EL (cell line): ENCODE measurements at places on chromosomes 3 and 15.
A peak's percentile ranks its signal among the peaks of the same experiment; 100 is the strongest.

DNA sequence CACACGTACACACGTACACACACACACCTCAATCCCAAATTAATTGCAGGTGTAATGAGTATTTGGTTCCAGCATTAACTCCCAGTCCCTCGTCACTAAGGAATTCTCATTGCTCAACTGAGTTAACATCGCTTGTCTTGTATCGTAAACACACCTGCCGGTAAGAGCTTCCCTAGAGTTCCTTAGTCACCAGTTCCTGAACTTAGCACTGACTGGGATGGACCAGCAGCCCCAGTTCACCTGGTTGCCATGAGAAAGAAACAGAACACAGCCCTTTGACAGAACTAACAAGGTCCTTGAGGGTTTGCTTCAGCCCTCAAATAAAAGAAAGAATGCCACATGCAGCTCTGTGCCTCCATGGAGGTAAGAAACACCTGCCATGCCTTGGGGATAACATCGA is 66.3 kb upstream of the SLCO3A1 start:
- DNase-seq: no peak

GRCh38 chr15:69288011-69288410 is 10.7 kb upstream of the PAQR5 start:
- no peak for DNase-seq

DNA sequence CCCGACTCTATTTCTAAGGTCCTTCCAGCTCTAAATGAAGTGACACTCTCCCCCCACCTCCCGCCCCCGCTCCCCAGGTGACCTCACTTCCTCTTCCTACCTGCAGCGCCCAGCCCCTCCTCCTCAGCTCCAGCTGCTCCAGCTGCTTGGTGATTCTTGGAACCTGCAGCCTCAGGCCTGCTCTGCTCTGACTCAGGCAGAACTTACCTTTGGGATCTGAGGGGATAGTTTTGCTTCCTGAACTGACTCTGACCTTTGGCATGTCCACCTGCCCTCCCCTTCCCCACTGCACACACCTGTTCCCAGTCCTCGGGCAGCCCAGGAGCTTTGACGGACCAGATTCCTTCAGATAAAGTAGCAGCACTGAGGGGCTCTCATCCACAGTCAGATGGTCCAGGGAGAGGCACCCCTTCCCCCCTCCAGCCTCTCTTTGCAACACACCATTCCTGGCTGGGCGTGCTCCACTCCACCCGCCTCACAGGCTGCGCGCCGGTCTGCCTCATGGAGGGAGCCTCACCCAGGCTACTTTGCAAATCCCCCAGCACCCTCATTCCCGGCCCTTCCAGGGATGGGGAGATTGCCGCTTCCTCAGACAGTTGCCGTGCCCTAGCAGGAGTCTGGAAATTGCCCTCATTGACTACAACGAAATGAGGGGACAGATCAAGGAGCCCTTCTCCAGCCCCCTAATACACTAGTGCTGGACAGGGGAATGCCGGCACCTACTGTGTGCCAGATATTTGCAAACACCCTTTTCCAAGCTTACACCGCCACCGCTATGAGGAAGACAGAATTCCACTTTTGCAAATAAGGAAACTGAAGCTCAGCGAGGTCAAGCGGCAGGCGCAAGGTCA is 692 bp upstream of the C15orf39 start:
- DNase-seq: peak; percentile 28

GRCh38 chr3:76346690-76347089 is 561.3 kb upstream of the ZNF717 start:
- DNase-seq: no peak

DNA sequence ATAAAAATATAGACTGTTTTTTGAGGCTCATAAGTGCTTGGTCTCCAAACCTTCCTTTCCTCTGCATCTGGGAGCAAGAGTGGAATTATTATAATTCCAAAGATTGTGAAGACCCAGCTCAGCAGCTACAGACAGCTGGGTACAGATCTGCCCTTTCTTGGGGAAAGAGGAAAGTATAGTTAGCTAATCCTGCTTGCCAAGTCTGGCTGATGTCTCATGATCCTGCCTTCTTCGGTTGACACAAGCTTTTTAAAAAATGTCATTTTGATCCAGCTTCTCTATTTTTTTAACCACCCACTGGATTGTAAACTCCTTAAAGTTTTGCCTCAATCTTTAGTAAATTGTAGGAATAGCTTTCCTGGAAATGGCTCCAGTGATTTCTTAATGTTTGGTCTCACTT is 181.1 kb downstream of the LRTM1 start:
- no peak for DNase-seq

- no peak for DNase-seq
Measured at GRCh38 chr3:152389316-152389934, 120.7 kb downstream of the MBNL1 start.

- DNase-seq: no peak
Measured at GRCh38 chr3:73623346-73623745, 1.4 kb downstream of the PDZRN3 start.

GRCh38 chr3:23094890-23095462 is 108.2 kb upstream of the UBE2E2 start:
- peak; percentile 45 for DNase-seq

DNA sequence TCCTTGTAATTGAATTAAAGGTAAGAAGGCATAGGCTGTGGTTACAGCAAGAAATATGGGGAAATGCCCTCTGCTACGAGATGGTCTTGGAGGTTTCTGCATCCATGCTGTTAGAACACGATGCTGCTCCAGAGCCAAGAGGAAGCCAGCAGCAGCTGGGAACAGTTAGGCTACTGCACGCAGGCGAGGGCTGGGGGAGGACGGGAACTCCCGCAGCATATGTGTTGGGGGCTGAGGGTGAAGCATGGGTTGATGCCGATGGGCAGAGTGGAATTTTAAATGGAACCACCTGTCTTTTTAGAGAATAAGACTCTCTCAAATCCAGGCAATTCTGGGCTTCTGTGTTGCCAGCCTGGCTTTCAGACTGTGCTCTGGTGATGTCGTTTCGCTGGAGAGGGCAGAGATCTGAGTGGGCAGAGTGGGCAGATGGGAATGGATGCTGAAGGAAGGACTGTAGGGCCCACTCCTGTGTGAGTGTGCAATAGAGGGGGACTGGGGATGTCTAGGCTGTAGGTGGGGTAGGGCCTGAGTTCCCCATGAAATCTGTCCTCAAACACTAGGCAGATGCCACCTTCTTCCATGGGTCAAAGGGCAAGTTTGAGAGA is 417.0 kb upstream of the TPM1 start:
- DNase-seq: peak; percentile 36

GRCh38 chr3:46129588-46130272 is 78.4 kb downstream of the CCR1 start:
- no peak for DNase-seq

DNA sequence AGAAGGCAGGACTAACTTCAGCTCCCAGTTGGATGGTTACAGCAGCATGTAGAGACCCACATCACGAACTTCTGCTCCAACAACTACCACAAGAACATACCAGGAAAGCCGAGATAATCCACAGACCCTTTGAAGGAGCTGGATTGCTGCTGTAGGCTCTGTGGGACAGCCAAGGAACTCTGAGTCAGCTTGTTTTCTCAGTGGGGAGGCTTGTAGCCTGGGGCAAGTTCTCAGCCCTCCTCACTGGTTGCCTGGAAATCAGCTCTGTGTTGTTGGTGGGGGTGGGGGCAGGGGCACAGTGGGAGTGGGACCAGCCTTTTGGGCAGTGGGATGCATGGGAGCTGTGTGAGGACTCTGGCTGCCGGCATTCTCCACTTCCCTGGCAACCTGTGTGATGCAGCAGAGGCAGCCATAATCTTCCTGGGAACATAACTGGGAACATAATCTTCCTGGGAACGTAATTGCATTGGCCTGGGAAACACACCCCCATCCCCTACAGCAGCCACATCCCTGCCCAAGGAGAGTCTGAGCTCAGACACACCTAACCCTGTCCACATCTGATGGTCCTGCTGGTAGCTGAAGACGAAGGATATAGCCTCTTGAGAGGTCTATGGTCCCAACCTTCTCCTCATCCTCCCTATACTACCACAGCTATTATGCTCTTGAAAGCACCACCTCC is 153.1 kb downstream of the PEAK1 start:
- peak; percentile 91 for DNase-seq

- DNase-seq: peak; percentile 74
Measured at GRCh38 chr3:13507570-13508339, 27.6 kb downstream of the HDAC11 start.

DNA sequence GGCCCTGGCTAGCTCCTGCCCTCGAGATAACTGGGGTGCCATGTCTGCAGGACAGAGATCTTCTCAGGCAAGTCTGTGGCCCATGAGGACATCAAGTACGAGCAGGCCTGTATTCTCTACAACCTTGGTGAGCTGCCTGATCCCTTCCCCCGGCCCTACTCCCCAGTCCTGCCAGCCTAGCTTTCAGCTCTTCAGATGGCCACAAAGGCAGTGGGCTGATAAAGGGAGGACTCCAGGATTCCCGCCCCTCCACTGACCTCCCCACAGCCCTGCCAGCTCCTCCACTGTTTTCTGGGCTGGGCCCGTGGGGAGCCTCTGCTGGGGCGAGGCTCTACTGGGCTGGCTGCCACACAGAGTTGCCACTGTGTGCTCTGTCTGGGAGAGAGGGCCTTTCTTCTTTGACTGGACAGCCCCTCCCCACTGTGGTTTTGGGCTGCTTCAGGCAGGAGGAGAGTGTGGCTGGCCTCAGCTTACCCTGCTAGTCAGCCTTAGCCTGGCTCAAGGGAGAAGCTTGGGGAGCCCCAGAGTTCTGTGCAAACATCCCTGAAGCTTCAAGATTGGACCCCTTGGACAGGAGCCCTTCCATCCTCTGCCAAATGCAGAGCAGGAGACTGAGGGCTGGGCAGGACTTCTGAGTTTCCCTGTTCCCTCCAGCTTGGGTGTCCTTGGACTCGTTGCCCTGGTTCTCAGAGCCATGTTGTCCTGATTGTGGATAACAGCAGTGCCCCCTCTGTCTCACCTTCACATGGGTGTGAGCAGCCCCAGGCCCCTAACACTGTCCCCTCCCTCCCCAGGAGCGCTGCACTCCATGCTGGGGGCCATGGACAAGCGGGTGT is 24.4 kb downstream of the PTPN23 start:
- no peak for DNase-seq

DNA sequence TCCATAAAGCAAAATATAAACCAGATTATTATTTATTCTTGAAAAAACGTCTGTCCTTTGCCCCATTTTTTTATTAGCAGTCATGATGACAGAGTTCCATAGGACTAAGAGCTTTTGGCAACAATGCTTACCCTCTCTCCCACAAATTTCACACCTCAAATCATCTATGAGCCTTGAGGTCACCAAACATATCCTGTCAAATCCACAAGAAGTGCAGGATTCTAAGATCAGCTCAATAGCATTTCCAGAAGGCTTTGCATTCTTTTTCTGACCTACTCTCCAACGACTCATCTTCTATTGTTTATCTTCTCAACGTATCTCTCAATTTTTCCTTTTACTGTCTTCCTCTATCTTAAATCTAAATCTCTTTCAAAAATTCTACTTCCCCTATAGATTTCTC is 619.1 kb upstream of the BCHE start:
- DNase-seq: no peak

- DNase-seq: no peak
Measured at GRCh38 chr3:31710123-31710803, 177.5 kb downstream of the STT3B start.

DNA sequence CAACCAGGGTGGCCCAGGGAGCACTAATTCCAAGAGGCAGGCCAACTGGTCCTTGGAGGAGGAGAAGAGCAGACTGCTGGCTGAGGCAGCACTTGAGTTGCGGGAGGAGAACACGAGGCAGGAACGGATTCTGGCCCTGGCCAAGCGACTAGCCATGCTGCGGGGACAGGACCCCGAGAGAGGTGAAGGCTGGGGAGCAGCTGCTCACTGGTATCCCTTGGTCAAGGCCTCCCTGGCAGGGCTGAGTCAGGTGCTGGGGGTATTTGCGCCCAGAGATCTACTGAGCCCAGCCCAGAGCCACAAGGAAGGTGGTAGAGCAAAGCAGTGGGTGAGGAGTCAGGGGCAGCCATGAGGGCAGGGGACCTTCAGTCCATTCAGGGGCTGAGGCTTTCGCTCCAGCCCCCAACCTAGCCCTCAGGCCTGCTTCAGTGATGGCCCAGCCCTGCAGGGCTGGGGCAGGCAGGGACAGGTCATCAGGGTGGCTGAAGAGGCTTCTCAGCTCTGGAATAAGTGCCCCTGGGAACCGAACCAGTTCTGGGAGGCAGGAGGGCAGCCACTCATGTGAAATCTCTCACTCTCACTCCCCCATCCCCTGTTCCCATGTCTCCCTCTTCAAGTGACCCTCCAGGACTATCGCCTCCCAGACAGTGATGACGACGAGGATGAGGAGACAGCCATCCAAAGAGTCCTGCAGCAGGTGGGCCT is 5.6 kb upstream of the DNAJC17 start:
- DNase-seq: no peak

DNA sequence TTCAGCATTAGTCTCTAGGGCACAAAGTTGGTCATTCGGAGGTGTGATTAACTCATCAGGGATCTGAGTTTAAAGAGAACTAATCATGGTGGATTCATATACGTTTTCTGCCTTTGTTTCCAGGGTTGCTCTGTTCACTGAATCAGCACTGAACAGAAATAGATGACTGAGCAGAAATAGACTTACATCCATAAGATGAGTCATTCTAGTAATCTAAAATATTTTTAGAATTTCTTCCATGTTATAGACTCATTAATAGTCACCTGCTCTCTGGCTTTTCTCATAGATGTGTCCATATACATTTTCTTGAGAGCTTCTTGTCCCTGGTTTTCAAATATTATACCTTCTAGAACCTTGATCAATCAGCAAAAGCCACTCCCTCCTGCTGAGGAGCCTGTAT is 837.6 kb upstream of the DPPA4 start:
- DNase-seq: peak; percentile 17

DNA sequence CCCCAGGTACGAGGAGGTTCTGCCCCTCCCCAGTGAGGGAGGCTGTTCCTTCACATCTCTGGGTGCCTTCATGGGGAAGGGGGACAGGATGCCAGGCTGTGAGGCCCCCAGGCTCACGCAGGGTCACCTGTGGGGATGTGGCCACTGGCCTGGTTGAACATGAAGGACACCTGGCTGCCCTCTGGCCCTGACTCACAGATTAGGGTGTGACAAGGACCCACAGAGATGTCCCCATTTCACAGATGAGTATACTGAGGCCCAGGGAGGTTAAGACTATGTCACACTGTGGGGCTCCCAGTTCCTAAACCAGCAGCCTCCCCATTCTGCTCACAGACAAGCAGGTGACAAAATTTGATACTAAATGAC is 42.4 kb downstream of the PCSK6 start:
- no peak for DNase-seq

DNA sequence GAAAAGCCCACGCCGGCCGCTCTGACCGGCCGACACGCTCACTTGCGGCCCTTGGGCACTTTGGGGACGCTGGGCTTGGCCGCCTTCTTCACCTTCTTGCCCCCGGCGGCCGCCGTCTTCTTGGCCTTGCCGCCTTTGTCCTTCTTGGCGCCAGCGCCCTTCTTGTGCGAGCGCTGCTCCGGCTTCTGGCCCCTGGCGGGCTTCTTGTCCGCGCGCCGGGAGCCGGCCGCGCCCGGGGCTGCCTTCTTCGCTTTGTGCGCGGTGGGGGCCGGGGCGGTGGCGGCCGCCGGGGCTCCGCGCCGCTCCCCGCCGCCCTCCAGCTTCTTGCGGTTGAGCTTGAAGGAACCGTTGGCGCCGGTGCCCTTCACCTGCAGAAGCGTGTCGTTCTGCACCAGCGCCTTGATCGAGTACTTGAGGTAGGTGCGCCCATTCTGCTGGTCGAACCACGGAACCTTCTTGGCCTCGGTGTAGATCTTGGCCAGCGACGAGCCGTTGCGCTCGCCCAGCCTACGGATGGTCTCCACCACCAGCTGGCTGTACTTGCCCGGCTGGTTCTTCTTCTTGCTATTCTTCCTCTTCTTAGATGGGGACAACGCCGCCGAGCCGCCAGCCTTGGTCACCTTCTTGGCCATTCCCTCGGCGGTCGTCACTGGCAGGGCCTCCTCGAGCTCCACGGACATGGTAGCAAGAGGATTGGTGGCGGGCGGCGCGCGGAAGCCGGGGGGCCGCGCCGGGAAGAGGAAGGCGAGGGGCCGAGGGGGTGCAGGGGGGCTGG is 36.7 kb downstream of the HMCES start:
- DNase-seq: no peak
